IPS-NIHi11 (cell line): ENCODE measurements at places on chromosomes 1 and 21.

- DNase-seq: no peak
Observed at GRCh38 chr1:53336146-53336545, 8.3 kb upstream of the LRP8 start.

- no peak for DNase-seq
Observed at GRCh38 chr1:151315565-151316235, 11.5 kb downstream of the PI4KB start.

DNA sequence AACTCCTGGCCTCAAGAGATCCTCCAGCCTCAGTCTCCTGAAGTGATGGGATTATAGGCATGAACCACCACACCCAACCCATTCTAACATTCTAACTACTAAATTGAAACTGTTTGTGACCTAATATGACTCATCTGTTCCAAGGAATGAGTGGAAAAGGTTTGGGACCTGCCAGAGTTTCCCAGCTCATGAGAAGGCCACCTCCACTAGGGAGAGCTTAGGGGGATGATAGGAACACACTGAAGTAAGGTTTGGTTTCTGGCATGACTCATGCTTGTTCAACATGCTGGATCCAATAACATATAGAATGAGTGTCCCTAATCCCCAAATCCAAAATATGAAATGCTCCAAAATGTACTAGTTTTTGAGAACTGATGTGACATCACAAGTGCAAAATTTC lies 18.9 kb upstream of the SCAF4 start:
- no peak for DNase-seq

- DNase-seq: no peak
Observed at GRCh38 chr1:186957314-186957713, 128.6 kb downstream of the PLA2G4A start.

GRCh38 chr1:169550294-169550693 lies 36.0 kb downstream of the F5 start:
- DNase-seq: peak; percentile 27

GRCh38 chr1:149844101-149844500 lies 55.3 kb upstream of the BOLA1 start:
- DNase-seq: no peak

DNA sequence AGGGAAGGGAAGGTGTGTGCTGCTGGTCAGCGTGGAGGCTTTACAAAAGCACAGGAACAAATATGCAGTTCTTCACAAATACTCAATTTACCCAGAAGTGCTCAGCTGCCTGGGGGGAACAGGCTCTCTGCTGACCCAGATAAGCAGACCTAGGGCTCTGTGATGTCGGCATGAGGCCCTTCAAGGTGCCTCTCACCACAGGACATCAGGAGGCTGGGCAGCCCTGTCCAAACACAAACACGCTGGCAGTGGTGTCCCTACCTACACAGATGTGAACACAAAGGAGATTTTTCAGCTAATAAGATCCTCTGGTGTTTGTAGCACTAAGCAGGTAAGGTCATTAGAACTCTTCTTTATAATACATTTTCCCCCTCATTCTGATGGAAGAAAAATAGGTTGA lies 243.0 kb upstream of the PROX1 start:
- no peak for DNase-seq

DNA sequence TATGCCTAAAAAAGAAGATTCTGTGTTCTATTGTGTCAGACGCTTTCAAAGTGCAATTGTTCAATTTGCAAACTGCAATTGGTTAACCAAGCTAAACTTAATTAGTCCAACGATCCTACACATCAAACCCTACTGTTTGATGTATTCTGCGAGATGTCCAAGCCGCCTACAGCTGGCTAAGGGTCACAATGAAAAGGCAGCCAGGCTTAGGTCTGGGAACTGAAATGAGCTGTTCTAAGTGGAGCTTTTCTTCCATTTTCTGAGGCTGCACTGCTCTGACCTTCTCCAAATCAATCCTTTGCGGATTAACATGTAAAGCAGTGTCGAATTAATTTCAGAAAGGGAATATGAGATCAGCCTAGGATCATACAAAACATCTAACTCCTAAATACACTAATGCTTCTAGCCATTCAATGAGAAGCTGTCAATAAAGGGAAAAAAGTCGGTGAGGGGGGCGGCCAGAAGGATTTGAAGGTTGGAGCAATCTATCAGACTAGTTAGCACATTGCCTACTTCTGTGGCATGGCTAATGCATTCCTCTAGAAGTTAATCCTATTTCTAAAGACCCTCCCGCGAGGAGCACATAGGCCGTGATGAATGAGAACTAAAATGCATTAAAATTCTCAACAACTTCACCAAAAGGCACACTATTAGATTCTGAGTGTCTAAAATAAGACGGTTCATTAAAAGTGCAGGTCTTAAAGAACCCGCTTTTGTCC lies 119.0 kb downstream of the SIM2 start:
- no peak for DNase-seq

DNA sequence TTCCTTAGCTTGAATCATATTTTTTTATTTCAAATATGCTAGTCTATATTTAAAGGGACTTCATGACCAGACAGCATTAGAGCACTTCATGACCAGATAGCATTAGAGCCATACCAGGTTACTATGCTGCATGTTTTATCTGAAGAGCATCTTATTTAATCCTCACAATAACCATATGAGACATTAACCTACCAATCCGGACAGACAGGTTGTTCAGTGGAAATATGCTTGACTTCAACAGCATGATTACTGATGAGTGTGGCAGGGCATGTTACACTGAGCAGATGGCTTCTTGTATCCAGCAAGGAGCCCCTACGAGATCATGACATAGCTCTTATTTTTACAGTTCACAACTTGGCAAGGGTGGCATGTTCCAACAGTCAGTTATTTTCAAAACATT lies 85.0 kb upstream of the KCTD3 start:
- no peak for DNase-seq
